Tibial nerve (tissue), 4 donors: ENCODE measurements at places on chromosomes 5 and 9.

DNA sequence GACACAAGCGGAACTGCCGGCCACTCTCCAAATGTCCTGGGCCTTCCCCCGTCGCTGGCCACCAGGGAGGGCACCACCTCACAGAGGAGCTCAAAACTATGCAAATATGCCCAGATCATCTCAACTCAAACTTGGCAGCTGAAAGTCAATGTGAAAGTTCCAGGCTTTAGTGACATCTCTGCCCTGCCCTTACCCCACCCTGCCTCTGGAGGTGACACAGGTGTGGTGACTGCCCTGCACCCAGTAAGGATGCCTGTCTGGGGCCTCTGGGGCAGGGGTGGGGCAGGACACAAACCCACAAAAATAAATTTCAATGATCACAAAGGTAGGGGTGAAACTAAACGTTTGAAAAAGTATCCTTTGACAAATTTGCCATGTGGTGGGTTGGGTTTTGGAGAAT lies 213.4 kb downstream of the HSPA4 start:
- H3K27me3 ChIP-seq = no peaks in the 10 kb centered on the region
- H3K36me3 ChIP-seq = no peaks in the 10 kb centered on the region
- no peaks in the 10 kb centered on the region for H3K4me1 ChIP-seq

DNA sequence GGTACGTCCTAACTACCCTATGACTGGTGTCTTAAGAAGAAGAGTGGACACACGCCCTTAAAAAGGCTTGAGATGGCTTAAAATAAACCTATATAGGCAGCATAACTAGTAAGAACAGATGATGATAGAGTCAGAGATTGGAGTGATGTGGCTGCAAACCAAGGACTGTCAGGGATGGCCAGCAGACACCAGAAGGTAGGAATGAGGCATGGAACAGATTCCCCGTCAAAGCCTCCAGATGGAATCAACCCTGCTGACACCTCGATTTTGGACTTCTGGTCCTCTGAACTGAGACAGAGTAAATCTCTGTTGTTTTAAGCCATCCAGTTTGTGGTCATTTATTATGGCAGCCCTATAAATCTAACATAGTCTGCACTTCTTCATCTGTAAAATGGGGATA lies 7.4 kb downstream of the TMOD1 start:
- no peaks in the 10 kb centered on the region for H3K4me1 ChIP-seq
- H3K4me3 ChIP-seq = no peak overlapping the region
- no peak for DNase-seq
- H3K36me3 ChIP-seq = no peaks in the 10 kb centered on the region
- H3K27ac ChIP-seq = no peak overlapping the region

- H3K27ac ChIP-seq = peak overlapping the region; percentile 46
- DNase-seq = no peak
- no peaks in the 10 kb centered on the region for H3K4me1 ChIP-seq
- no peaks in the 10 kb centered on the region for H3K27me3 ChIP-seq
- no peaks in the 10 kb centered on the region for H3K36me3 ChIP-seq
These were observed 15.9 kb downstream of the CYSTM1 start for GRCh38 chr5:140190872-140191218.

DNA sequence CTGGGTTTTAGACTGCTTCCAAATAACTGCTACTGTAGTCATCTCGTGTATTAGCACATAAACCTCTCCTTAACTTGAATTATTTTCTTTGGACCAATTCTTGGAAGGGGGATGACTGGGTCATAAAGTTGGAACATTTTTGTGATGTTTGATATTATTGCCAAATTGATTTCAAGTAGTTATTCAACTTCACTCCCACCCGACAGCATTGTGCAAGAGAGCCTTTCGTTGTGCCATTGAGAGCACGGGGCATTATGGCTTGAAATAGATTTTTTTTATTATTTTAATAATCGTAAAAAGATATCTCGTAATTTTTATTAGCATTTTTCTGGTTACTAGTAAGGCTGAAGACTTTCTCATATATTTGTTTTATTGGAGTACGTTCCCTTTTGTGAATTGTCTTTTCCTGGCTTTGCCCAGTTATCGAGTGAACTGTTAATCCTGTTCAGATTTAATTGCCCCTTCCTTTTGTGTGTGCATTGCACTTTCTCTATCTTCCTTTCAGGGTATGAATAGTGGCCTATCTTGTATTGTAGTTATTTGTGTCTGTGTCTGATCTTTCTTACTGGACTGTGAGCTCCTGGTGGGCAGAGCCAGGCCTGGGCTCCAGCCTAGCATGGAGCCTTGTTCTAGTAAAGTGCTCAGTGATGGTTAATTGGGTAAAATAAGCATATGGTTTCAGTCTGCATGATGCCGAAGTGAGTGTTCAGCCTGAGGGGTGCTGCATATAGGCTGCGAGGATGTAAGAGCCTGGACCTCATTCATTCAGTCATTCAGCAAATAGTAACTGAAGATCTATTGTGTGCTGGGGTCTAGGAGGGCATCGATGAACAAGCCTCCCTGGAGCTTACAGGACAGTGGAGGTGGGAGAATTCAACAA lies 93.5 kb upstream of the SHB start:
- H3K4me3 ChIP-seq = no peak overlapping the region
- no peaks in the 10 kb centered on the region for H3K27me3 ChIP-seq
- H3K27ac ChIP-seq = no peak overlapping the region
- DNase-seq = peak; percentile 17
- H3K36me3 ChIP-seq = no peaks in the 10 kb centered on the region

DNA sequence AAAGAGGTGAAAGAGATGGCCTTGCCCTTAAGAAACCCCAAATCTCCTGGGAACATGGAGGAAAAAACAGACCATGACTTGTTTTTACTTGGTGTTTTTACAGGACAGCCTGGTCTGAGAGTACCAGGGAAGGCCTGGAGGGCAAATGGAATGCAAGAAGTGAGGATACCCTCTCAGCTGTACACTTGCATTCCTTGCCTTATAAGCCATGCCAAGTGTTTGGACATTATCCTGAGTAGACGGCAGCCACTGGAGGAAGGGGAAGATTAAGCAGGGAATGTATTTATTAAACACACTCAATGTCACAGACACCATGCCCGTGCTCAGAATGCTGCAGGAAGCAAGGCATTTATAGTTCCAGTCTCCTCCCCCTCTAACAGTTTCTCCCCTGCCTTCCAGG lies 581.4 kb downstream of the CDK5RAP2 start:
- H3K4me1 ChIP-seq = no peaks in the 10 kb centered on the region
- no peak overlapping the region for H3K27ac ChIP-seq
- H3K4me3 ChIP-seq = no peak overlapping the region
- no peaks in the 10 kb centered on the region for H3K27me3 ChIP-seq
- no peaks in the 10 kb centered on the region for H3K36me3 ChIP-seq
- no peak for DNase-seq

DNA sequence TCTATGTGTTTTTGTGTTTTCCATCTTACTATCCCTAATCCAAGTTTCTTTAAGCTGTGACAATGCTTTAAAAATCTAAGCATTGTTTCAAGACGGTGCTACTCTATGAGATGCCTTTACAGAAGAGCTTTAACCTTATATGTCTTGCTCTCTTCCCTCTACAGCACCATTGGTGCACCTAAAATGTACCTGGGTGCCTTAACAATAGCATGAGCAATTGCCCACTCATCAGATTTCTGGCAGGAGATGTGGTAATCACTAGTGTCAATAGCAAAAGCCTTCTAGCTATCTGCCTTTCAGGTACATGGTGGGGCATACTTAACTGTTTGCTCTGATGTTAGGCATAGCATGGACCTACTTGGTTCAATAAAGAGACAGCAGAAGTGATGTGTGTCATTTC lies 222.3 kb upstream of the KIF2A start:
- no peak overlapping the region for H3K4me3 ChIP-seq
- no peaks in the 10 kb centered on the region for H3K4me1 ChIP-seq
- H3K27me3 ChIP-seq = no peaks in the 10 kb centered on the region
- H3K27ac ChIP-seq = no peak overlapping the region

GRCh38 chr5:1799110-1799601 lies 481 bp downstream of the MRPL36 start:
- peak overlapping the region; percentile 88 for H3K27ac ChIP-seq
- DNase-seq = no peak
- H3K4me1 ChIP-seq = peaks cover 7% of the 10 kb centered on the region
- no peaks in the 10 kb centered on the region for H3K36me3 ChIP-seq

DNA sequence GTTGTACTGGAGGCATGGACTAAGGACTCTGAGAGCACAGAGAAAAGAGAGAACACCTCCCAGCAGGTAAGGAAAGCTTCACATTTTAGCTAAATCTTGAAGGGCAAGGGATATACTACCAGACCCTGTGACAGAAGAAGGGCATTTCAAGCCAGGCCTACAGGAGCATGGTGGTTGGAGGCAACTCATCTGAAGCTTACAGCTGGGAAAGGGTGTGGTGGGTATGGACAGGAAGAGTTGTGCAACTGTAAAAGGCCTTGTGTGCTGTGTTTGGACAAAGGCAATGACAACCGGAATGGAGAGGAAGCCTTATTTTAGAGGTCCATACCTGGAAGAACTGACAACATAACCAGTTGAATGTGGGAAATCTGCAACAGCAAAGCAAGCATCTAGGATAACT lies 31.2 kb downstream of the NIPSNAP3B start:
- H3K4me3 ChIP-seq = no peak overlapping the region
- no peaks in the 10 kb centered on the region for H3K4me1 ChIP-seq
- no peaks in the 10 kb centered on the region for H3K27me3 ChIP-seq
- H3K36me3 ChIP-seq = peaks cover 99% of the 10 kb centered on the region
- DNase-seq = no peak

GRCh38 chr5:78046006-78046405 lies 248.5 kb downstream of the AP3B1 start:
- H3K27me3 ChIP-seq = no peaks in the 10 kb centered on the region
- no peak for DNase-seq
- no peak overlapping the region for H3K4me3 ChIP-seq
- H3K36me3 ChIP-seq = no peaks in the 10 kb centered on the region

- H3K4me1 ChIP-seq = no peaks in the 10 kb centered on the region
- no peaks in the 10 kb centered on the region for H3K36me3 ChIP-seq
- H3K27me3 ChIP-seq = no peaks in the 10 kb centered on the region
- peak; percentile 87 for DNase-seq
These were observed 29.8 kb upstream of the GGTA1 start for GRCh38 chr9:121529237-121529987.

DNA sequence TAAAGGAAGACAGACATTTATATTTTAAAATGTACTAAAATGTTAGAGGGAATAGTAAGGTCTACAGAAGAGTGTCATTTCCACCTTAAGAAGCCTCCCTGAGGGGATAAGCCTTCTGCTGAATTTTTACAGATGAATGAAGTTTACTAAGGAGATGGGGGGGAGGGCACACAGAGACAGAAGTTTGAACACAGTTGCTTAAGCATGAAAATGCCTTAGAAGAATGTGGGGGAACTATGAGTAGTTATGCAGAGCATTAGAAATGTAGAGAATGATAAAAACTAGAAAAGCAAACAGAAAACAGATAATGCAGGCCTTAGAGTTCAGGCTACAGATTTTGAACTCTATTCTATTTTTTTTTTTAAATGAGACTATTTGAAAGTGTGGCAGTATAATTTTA lies 232.2 kb upstream of the VLDLR start:
- no peaks in the 10 kb centered on the region for H3K27me3 ChIP-seq
- H3K4me1 ChIP-seq = no peaks in the 10 kb centered on the region
- H3K27ac ChIP-seq = no peak overlapping the region

GRCh38 chr9:130901498-130902203 lies 5.0 kb upstream of the QRFP start:
- peaks cover 81% of the 10 kb centered on the region for H3K27me3 ChIP-seq
- no peaks in the 10 kb centered on the region for H3K4me1 ChIP-seq
- no peak overlapping the region for H3K4me3 ChIP-seq
- H3K27ac ChIP-seq = no peak overlapping the region

DNA sequence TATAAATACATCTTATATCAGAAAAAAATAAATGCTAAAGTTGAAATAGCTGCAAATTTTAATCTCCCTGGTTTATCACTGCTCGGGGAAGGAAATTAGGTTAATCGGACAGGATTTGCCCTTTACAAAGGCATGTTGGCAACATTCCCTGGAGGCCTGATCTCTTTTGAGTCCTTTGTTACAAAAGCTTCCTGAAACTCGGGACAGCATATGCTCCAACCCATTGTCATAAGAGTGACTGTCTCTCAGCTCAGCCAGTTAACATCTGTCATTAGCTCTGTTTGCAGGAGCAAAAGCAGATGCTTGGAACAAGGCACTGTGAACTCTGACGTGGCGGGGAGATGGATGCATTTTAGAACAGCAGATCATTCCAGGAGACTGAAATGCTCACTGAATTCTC lies 80.6 kb downstream of the MYO10 start:
- no peak overlapping the region for H3K27ac ChIP-seq
- H3K4me3 ChIP-seq = no peak overlapping the region
- H3K27me3 ChIP-seq = no peaks in the 10 kb centered on the region
- no peaks in the 10 kb centered on the region for H3K4me1 ChIP-seq
- H3K36me3 ChIP-seq = no peaks in the 10 kb centered on the region
- no peak for DNase-seq

DNA sequence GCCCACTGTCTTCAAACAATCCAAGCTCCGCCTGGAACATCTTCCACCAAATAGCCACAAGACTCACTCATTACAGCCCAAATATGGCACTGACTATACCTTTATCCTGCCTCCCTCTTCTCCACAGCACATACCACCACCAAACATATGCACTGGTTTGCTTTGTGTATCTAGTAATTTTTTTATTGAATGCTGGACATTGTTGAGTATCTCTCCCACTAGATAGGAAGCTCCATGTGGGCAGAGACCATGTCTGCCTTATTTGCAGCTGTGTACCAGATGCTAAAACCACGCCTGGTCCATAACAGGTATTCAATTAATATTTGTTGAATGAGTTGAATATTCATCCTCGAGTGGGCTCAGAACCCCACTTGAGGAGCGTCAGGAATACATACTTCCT lies 67.2 kb upstream of the FUBP3 start:
- H3K4me3 ChIP-seq = no peak overlapping the region
- no peak for DNase-seq
- no peaks in the 10 kb centered on the region for H3K4me1 ChIP-seq
- H3K27ac ChIP-seq = no peak overlapping the region
- no peaks in the 10 kb centered on the region for H3K36me3 ChIP-seq
- H3K27me3 ChIP-seq = no peaks in the 10 kb centered on the region

- H3K36me3 ChIP-seq = no peaks in the 10 kb centered on the region
- no peaks in the 10 kb centered on the region for H3K4me1 ChIP-seq
- no peaks in the 10 kb centered on the region for H3K27me3 ChIP-seq
- H3K4me3 ChIP-seq = no peak overlapping the region
- DNase-seq = no peak
These were observed 42.8 kb upstream of the IL6ST start for GRCh38 chr5:56037531-56038010.
